SW 1271 (cell line): ENCODE measurements at places on chromosomes 4 and X.

DNA sequence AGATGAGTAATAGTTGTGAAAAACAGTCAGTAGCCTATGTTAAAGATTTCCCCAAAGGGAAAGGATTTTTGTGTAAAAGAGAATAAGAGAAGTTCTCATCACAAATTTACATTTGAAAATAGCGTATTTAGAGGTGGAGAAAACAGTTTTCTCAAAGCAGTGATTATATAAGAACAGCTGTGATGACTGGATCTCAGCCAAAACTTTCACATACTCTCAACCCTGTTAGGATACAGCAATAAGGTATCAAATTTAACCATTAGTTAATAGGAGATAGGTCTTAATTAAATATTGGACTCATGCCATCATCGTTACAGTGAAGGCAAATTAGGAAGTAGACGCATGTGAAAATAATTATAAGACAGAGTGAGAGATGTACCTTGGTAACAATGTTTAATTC, 622.7 kb downstream of the PCDH18 start:
- DNase-seq = no peak

DNA sequence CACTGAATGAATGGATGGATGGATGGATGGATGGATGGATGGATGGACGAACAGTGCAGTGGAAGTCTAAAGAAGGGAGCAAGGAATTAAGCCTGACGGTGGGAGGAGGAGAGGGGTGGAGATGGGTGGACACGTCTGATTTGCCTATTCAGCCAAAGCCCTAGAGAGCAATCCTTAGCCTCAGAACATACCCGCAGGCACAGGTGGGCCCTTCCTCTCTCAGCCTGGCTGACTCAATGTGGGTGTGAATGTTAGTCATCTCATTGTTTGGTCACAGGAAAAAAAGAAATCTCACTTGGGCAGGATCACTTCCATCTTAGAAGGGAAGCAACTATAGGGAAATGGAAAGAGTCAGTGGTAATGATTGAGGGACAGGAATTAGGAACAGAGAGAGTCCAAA, 165.9 kb downstream of the PJA1 start:
- DNase-seq = no peak

DNA sequence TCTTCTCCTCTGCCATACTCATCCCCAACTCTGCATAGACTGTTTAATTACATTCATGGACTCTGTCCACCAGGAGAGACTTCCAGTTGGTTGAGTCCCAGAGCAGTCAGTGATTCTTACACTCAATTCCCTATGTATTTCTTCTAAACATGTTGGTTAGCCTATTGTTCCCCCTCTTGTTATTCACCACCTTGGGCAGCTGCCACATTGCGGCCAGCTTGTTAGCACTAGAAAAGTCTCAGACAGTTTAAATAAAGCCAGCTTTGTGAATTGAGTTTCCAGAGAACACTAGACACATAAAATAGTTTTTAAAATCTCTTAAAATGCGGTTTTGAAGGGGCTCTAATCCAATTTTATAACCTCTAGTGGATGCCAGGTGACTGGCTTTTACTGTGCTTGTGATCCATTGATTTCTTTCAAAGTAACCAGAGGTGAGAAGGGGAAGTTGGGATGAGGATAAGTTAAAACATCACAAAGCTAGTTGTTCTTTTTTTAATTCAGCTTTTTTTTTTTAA, 827.7 kb downstream of the FSTL5 start:
- DNase-seq = no peak

GRCh38 chr4:54687887-54688841, 30.4 kb downstream of the KIT start:
- no peak for DNase-seq

GRCh38 chr4:55670695-55671094, 34.6 kb upstream of the NMU start:
- DNase-seq = no peak
